Stimulated activated CD4-positive, alpha-beta T cell treated with anti-CD3 and anti-CD28 coated beads, Interleukin-4, amount 100 ng/mL, for 48 hours (primary cell): ENCODE measurements at places on chromosomes 3 and 15.

DNA sequence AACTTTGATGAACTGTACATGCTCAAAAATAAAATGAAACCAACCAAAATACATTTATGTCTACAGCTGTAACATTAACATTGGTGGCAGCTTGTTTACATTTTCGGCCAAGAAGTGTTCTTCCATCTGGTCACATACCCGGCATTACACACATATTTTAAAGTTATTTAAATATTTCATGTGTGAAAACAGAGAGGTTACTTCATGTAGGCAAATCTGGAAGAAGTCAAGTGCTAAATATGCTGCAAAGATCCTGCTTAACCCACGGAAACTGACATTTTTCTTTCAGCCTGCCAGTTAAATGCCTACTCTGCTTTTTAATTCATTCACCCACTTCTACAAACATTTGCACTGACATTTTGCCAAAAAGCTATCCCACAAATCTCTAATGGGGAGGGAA, 69.7 kb downstream of the MB21D2 start:
- DNase-seq = no peak

DNA sequence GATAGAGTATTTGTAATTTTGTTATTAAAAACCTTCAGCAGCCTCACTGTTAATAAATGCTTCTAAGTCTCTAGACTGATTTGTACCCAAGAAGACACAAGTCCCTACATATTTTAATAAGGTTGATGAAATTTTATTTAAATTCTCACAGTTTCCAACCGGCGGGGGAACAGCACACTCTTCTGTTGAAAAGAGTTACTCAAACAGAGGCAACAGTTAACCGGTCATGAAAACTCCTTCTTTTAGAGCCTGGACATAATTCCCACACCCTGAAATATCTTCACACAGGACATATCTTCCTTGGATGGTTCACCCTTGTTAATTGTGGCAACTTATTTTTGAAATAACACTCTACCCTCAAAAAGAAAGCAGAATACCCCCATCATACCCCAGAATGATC, 278.8 kb downstream of the FOXP1 start:
- DNase-seq = no peak

GRCh38 chr3:147409143-147410115, at the start of gene ZIC1:
Gene ZIC1 (plus strand): TSS chr3:147409365. CDS start chr3:147410113, 748 bp downstream.
- DNase-seq = no peak

GRCh38 chr3:124064050-124064449, 72.1 kb upstream of the ROPN1 start:
- no peak for DNase-seq

- DNase-seq = peak; percentile 55
Observed at GRCh38 chr15:40894681-40895448, 615 bp downstream of the VPS18 start.

DNA sequence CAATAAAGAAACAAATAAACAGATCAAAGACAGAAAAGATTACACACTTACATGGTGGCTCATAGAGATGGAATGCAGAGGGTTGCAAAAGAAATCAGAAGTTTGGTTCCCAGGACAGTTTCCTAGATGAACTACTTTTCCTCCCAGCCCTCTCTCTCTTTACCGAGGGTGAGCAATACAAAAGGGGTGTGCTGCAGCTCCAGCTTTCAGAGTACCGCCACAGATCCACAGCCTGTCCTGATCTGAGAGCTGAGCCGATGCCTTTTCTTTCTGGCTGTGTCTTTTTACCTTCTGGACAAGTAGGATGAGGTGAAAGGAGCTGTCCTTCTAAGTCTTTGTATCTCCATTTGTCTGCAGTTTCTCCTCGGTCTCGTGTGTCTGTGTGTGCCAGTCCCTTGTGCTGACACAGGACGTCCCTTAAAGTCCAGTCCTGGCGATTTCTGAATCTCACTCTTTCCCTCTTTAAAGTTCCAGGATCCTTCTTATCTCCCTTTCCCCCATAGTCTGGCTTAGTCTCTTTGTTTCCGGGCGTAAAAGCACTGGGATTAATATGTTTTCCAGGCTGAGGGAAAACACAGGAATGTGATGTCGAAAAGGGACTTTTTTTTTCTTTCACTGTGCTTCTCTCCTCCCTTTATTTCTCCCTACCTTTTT, 540 bp downstream of the CCDC80 start:
- no peak for DNase-seq
